ENCODE measurements at places on chromosomes 16 and 17. TPM values are rescaled to one million over a fixed set of nuclear protein-coding genes. Genes with fewer than 3 reads are reported as not detected.

- H3K4me1 ChIP-seq: no peaks in the 10 kb centered on the region
- DNase-seq: no peak
- no peak overlapping the region for H3K27ac ChIP-seq
- H3K4me3 ChIP-seq: no peak overlapping the region
Measured at GRCh38 chr16:81432937-81433557, 11.6 kb upstream of the CMIP start.

The GP1BA gene
- not detected for total RNA-seq

DNA sequence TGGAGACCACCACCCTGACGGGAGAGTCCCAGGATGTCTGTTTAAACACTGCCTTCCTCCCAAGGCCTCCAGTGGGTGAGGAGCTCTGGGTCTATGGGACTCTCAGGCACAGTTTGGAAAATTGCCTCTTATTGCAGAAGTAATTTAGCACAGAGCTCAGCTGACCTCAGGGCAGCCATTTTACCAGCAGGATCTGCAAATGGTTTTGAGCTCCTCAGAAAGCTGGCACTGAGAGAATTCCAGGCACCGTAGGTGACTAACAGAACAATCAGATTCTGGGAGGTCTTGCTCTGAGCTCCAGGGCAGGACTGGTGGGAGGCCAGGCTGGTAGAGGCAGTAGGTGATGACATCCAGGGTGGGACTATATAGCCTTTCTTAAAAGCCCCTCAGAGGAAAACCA lies 17.3 kb upstream of the C16orf74 start:
- no peak overlapping the region for H3K4me3 ChIP-seq
- H3K27ac ChIP-seq: no peak overlapping the region
- no peaks in the 10 kb centered on the region for H3K27me3 ChIP-seq
- no peak for DNase-seq
- H3K36me3 ChIP-seq: no peaks in the 10 kb centered on the region

DNA sequence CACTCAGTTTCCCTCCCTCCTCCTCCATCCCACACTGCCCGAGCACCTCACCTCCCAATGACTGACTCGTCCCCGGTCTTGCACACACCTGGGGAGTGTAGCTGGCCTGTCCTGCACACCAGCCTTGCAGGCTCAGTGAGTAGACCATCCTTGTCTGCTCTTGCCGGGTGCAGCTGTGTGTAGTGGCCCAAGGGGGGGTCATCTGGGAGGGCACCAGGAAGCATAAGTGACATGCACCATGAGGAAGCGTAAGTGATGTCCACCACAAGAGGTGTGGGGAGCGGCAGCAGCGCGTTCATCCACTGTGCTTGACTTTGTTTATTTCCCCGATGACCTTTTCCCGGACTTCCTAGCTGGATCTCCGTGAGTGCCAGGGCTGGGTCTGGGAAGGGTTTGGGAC lies 45.5 kb upstream of the CDR2 start:
- no peaks in the 10 kb centered on the region for H3K36me3 ChIP-seq
- DNase-seq: no peak
- H3K4me1 ChIP-seq: no peaks in the 10 kb centered on the region
- no peaks in the 10 kb centered on the region for H3K27me3 ChIP-seq
- no peak overlapping the region for H3K27ac ChIP-seq
- H3K4me3 ChIP-seq: no peak overlapping the region

- DNase-seq: no peak
- no peaks in the 10 kb centered on the region for H3K36me3 ChIP-seq
- H3K4me1 ChIP-seq: peaks cover 3% of the 10 kb centered on the region
- no peaks in the 10 kb centered on the region for H3K27me3 ChIP-seq
- H3K4me3 ChIP-seq: no peak overlapping the region
- H3K27ac ChIP-seq: no peak overlapping the region
Measured at GRCh38 chr16:68839831-68840230, 3.5 kb upstream of the TANGO6 start.

The TP53TG3C gene
- not detected for total RNA-seq

The EVI2A gene
- not detected for total RNA-seq

- no peaks in the 10 kb centered on the region for H3K36me3 ChIP-seq
- H3K4me1 ChIP-seq: no peaks in the 10 kb centered on the region
- DNase-seq: no peak
- H3K27ac ChIP-seq: no peak overlapping the region
Measured at GRCh38 chr17:65966072-65966695, 225.7 kb downstream of the CEP112 start.

DNA sequence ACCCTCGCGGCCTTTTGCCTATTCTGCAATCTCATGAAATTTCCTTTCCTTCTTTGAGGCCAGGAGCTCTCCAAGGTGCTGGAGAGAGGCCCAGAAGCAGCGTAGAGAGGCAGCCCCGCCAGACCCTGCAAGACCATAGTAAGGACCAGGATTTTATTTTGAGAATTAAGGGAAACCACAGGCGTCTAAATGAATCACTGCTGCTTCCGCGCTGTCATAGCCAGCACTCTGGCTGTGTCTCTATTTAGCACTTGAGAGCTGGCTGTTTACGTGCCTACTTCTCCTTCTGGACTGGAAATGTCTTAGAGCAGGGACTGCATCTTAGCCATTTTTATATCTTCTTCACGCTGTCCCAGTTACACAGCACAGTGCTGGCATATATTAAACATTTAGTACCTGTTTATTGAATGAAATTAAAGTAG lies 37.6 kb upstream of the PIRT start:
- DNase-seq: peak; percentile 66
- no peak overlapping the region for H3K4me3 ChIP-seq
- H3K27me3 ChIP-seq: no peaks in the 10 kb centered on the region
- H3K36me3 ChIP-seq: no peaks in the 10 kb centered on the region
- H3K27ac ChIP-seq: no peak overlapping the region

DNA sequence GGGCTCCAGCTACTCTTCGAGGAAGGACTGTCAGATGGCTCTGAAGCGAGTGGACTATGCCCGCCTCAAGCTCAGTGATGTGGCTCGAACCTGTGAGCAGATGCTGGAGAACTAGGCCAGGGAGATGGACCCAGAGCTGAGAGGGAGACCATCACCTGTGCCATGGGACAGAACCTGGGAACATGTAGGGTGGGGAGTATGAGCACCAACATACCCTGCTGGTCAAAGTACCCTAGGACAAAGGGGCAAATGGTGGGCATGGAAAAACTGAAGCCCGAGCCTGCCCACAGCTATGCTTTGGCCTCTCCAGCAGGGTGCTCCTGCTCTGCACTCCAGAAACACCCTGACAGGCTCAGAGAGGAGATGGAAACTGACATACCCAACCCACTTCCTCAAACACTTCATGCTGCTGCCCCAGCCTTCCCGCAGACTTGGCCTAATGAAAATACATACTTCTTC lies 1.9 kb downstream of the MED11 start:
- H3K36me3 ChIP-seq: no peaks in the 10 kb centered on the region
- no peak overlapping the region for H3K27ac ChIP-seq
- H3K27me3 ChIP-seq: peaks cover 1% of the 10 kb centered on the region
- no peaks in the 10 kb centered on the region for H3K4me1 ChIP-seq

DNA sequence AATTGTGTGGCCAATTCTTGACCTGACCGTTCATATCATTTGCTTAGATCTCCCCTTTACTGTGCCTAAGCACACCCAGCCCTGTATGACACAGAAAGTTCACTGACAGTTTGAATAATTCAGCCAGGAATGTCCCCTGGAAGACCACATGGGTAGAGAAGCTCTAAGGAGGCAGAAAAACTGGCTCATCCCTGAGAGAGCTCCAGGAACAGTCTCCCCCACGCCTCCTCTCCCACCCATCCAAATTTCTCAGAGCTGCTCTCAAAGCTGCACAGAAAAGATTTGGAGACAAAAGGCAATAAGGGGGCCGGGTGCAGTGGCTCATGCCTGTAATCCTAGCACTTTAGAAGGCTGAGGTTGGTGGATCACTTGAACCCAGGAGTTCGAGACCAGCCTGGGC lies 11.2 kb downstream of the PRAC1 start:
- peaks cover 15% of the 10 kb centered on the region for H3K4me1 ChIP-seq
- H3K27ac ChIP-seq: no peak overlapping the region
- no peak overlapping the region for H3K4me3 ChIP-seq
- no peaks in the 10 kb centered on the region for H3K36me3 ChIP-seq
- DNase-seq: no peak

GRCh38 chr17:58083491-58084316 lies 485 bp downstream of the DYNLL2 start:
- peak overlapping the region; percentile 95 for H3K4me3 ChIP-seq
- peaks cover 7% of the 10 kb centered on the region for H3K27me3 ChIP-seq
- peak; percentile 52 for DNase-seq
- H3K4me1 ChIP-seq: peaks cover 15% of the 10 kb centered on the region
- peak overlapping the region; percentile 88 for H3K27ac ChIP-seq
- peaks cover 22% of the 10 kb centered on the region for H3K36me3 ChIP-seq

The NKD1 gene
- 0.57 TPM for total RNA-seq

- no peaks in the 10 kb centered on the region for H3K4me1 ChIP-seq
- no peak for DNase-seq
- H3K4me3 ChIP-seq: no peak overlapping the region
- no peaks in the 10 kb centered on the region for H3K27me3 ChIP-seq
- no peaks in the 10 kb centered on the region for H3K36me3 ChIP-seq
- no peak overlapping the region for H3K27ac ChIP-seq
Measured at GRCh38 chr17:33924104-33924503, 331.0 kb upstream of the CCL2 start.

The RAB26 gene
- 0.49 TPM for total RNA-seq

The FA2H gene
- not detected for total RNA-seq

DNA sequence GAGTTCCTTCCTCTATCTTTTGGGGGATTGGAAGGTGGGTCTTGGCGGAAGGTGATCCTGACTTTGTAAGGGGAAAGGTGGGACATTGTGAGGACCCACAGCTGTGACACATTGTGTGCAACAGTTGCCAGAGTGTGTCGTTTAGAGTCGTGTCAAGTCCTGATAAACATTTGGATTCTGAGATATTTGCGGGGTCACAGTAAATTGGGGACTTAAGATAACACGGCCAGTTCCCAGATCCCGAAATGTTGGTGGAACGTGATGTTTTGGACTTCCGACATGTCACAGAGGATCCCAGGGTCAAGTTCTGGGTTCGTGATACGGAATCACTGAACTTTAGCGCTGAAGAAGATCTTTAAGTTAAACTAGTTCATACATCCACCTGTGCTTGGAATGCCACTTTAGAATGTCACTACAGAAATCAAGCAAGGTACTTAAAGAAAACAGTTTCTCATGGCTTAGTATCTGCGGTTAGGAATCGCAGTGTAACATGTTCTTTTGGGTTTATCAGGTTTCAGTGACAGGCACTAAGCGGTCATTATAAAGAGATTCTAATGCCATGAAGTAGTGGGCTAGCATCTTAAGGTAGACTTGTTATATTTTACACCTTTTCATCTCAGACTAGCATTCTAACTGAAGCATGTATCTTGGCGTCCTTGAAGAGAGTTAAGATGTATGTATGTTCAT lies 815 bp downstream of the ATAD5 start:
- H3K4me1 ChIP-seq: no peaks in the 10 kb centered on the region
- peak overlapping the region; percentile 90 for H3K27ac ChIP-seq
- H3K27me3 ChIP-seq: no peaks in the 10 kb centered on the region
- H3K4me3 ChIP-seq: peak overlapping the region; percentile 86
- peaks cover 8% of the 10 kb centered on the region for H3K36me3 ChIP-seq

GRCh38 chr16:66476328-66477027 lies 49.4 kb downstream of the BEAN1 start:
- H3K36me3 ChIP-seq: no peaks in the 10 kb centered on the region
- H3K27ac ChIP-seq: no peak overlapping the region
- H3K27me3 ChIP-seq: no peaks in the 10 kb centered on the region
- H3K4me3 ChIP-seq: no peak overlapping the region
- peak; percentile 22 for DNase-seq

- DNase-seq: no peak
- H3K27ac ChIP-seq: no peak overlapping the region
- H3K27me3 ChIP-seq: no peaks in the 10 kb centered on the region
- H3K4me3 ChIP-seq: no peak overlapping the region
Measured at GRCh38 chr16:49886554-49887094, 30.7 kb upstream of the ZNF423 start.

The CDC6 gene
- 82.6 TPM for total RNA-seq

The ZFPM1 gene
- 5.6 TPM for total RNA-seq

DNA sequence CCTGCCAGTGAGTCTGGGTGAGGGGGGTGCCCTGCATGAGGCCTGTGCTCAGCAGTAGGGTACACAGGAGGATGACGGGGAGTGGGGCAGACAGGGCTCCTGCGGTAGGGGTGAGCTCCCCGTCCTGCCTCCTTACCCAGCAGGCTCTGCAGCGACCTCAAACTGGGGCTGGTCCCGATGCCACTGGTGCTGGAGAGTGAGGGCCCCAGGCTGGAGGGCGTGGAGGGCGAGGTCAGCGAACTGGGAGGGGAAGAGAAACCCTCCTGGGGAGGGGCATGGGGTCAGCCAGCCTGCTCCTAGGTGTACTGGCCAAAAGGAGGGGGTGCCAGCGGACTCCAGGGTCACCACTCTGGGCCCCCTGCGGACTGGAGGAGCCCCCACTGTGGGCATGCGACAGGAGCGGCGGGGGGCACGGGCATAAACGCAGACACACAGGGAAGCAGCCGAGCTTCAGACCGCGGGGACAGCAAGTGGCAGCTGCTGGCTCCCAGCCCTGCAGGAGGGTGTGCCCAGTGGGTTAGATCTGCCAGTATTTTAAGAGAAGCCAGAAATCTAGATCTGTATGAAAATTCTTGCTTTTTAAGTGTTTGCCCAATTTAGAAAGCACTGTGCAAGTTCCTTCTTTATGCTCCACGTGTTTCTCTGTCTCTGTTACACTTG lies 9.0 kb upstream of the VASN start:
- no peaks in the 10 kb centered on the region for H3K4me1 ChIP-seq
- H3K4me3 ChIP-seq: no peak overlapping the region
- no peak overlapping the region for H3K27ac ChIP-seq
- no peak for DNase-seq
- no peaks in the 10 kb centered on the region for H3K36me3 ChIP-seq
- H3K27me3 ChIP-seq: no peaks in the 10 kb centered on the region

DNA sequence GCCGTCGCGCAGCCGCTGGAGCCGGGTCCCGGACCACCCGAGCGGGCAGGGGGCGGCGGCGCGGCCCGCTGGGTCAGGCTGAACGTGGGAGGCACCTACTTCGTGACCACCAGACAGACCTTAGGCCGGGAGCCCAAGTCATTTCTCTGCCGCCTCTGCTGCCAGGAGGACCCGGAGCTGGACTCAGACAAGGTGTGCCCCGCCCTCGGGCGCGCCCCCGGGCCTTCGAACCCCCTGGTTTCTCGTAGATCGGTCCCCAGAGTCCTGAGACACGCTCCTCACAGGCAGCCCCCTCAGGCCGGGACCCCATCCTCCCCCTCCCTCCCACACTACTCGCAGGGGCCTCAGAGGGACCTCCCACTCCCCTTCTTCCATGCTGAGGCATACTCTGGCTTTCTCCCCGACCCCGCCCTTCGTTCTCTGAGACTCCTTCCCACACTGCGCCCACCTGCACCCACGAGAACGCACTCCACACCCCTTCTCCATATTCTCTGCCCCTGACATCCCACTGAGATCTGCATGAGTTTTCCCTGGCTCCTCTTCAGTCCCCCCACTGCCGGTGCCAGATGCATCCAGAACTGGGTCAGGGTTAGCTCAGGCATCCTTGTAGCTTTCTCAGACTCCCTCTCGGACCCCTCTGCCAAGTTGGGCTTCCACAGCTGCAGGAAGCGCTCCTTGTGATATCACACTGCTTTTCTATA lies 523 bp downstream of the KCTD2 start:
- H3K27ac ChIP-seq: peak overlapping the region; percentile 84
- no peak for DNase-seq
- H3K27me3 ChIP-seq: no peaks in the 10 kb centered on the region
- H3K4me3 ChIP-seq: peak overlapping the region; percentile 90

- no peaks in the 10 kb centered on the region for H3K36me3 ChIP-seq
- no peaks in the 10 kb centered on the region for H3K4me1 ChIP-seq
Measured at GRCh38 chr16:55510185-55510805, 1.4 kb downstream of the LPCAT2 start.

Data from A673 (cell line).